ENCODE measurements at places on chromosomes 6 and 20.

GRCh38 chr6:131316654-131317053, 181.4 kb downstream of the AKAP7 start:
- DNase-seq: no peak

DNA sequence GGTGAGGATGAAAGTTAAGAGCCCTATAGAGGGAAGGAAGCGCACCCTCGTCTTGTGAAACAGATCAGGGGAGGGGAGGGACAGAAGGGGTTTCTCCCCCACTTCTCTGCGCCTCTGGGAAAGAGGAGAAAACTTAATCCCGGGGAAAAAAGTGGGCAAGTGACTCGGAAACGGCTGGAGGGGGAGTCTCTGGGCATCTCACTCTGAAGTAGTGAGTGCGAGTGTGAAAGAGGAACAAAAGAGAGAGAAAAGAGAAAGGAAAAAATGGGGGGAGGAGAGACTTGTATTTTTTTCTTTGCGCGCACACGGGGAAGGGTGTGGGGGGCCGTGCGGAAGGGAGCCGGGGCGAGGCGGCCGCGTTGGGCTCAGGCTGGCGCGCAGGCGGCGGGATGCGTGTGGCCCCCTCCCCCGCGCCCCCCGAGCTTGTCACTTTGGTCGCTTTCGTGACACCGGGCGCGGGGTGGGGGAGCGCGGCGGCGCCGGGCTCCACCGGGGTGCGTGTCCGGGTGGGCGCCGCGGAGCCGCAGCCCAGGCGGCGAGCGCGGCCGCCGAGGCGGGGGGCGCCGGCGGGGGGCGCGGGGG, 454 bp downstream of the L3MBTL3 start:
- no peak for DNase-seq

- no peak for DNase-seq
Observed at GRCh38 chr6:152975204-152975915, 7.5 kb downstream of the FBXO5 start.

DNA sequence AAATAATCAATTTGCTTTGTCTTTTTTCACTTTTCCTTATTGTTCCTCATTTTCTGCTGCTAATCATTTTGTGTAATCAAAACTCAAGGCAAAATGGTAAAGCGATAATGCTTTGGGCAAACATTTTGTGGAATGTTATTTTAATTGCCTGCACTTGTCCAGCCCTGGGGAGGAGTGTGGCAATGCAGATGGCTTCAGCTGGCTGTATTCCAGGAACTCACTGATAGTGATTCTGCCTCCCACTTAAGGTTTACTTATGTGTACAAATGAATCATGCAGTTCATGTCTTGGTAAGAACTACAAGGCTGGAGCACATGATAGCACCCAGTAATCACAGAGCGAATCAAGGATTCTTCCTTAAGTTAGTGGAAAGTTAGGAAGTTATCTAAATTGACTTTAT, 107.8 kb downstream of the COL19A1 start:
- DNase-seq: peak; percentile 13

DNA sequence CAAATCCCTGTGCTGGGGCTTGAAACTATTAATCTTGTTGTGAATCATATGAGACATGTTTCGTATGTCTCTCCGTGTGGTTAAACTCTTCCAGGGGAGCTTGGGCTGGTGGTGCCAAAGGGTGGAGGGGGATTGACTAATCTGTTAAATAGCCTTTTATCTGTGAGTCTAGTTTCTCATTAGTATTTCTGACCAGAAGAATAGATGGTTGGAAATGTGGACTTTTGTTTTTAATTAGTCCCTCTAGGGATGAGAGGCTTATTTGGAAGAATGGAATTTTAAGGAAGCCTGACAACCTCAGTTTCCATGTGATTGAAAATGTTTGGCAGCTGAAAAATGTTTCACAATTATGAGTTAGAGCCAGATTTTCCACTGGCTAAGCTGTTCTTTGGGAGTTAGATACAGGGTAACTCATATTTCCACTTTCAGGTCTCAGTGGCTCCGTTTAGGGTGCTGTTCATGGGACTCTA, 117.3 kb downstream of the BCKDHB start:
- peak; percentile 93 for DNase-seq

GRCh38 chr20:48824830-48825565, 2.8 kb downstream of the PREX1 start:
- no peak for DNase-seq

- DNase-seq: no peak
Observed at GRCh38 chr6:64429926-64430325, 794.3 kb downstream of the PHF3 start.

DNA sequence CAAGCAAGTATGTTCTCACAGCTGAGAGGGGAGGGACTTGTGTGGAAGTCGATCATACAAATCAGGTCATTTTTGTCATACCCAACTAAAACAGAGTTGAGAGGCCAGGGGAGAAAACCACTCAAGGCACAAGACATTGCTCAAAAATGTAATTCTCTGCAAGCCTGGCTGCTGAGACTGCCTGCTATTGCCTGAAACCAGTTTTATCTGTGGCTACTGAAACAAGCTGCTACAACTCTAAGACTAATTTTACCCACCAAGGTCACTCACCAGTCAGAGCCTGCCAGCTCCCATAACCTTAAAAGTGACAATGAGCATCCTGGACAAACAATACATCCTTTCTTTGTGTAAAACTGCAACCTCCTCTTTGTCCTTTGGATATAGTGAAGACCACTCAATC, 54.1 kb upstream of the CST7 start:
- no peak for DNase-seq

DNA sequence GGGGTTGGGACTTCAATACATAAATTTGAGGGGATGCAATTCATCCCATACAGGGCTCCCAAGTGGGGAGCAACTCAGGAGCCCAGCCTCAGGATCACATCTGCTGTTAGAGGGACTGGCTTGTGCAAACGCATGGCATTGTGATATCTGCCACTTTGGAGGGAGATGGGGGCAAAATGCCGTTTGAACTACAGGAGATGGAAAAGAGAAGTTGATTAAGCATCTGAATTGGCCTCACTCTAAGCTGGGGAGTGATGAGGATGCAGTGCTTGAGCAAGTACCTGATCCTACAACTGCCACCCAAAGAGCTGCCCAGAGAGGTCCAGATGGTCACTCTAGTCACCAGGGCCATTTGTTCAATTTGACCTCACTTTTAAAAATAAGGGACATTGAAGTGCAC, 2.0 kb downstream of the LY86 start:
- DNase-seq: no peak

DNA sequence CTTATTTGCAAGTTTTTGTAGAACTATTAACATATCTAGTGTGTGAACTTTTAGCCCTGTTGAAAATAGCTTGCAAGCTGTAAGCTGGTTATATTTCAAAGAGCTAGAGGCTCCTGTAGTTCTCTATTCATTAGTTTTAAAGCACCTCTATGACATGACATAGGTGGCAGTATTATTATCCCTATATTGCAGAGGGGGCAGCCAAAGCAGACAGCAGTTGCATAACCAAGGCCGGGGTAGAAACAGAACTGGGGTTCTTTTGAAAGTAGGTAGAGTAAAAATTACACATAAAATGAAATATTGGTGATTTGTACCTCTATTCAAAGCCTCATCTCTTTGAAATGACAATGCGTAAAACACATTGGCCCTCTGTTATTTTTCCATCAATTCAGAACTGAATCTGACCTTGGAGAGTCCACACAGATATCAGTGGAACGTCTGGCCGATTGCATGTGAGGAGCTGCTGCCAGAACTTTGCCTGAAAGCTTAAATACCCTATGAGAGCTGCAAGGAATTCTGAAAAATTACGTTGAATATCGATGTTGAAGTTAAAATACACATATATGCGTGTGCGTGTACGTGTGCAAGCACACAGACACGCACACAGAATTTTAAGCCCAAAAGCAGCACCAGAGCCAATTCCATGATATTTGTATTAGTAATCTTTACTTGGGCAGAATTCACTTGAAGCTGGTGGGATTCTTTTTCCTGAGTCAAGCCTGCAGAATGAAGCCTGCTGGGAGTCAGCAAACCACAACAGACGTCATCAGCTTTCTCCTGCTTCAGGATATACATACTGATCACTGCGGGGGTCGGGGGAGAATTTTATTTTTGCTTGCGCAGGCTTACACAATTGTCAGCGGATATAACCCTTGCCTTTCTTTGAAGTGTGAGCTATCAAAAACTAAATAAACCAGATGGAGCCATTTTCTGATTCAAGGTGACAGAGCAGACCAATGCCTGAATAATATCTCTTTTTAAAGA, 163.2 kb downstream of the PDE7B start:
- peak; percentile 100 for DNase-seq

DNA sequence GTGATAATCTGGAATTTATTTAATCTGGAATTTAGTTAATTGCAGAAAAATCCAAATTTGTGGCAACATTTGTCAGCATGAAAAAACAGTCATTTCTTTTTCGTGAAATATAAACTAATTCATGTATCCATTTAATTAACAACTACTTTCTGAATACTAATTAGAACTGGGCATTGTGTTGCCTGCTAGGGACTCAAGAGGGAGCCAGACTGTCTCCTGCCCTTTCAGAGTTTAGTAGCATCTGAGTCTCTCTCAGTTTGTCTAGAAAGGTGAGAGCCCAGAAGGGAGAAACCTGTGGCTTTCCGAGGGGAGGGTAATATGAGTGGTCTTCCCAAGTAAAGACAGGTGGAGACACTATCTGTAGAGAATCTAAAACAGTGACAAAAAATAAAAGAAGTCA, 210.9 kb upstream of the HDDC2 start:
- DNase-seq: no peak

DNA sequence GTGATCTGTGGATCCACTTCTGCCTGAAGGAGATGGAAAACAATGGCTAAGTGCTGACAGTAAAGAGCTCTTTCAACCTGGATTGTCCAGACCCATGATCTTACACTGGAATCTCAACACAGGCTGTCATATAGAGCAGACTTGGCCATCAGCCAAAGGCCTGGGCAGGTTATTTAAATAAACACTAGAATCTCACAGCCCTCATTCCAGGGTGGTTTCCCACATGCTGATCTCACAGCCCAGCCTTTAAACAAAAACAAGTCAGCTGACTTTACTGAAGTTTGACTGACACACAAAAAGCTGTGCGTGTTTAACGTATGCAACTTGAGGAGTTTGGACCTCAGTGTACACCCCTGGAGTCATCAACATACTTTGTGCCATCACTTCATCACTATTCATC, 28.4 kb downstream of the SYNDIG1 start:
- no peak for DNase-seq

- DNase-seq: peak; percentile 55
Observed at GRCh38 chr20:9025643-9026042, 43.2 kb upstream of the PLCB4 start.

DNA sequence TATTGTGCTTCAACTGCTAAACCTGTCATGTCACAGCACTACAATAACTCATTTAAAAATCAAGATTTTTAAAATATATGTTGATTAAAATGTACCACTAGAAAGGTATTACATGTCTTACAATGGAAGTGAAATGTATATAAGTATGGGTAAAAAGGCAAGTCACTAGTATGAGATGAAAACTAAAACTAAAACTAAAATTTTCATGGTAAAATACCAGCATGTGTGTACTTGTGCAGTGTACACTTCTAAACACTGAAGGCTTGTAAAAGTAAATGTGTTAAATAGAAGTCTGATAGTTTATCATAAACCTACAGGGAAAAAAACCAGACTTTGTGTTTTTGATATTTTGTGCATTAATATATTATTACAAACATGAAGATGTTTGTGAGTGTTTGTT, 13.7 kb upstream of the TMEM244 start:
- DNase-seq: no peak

DNA sequence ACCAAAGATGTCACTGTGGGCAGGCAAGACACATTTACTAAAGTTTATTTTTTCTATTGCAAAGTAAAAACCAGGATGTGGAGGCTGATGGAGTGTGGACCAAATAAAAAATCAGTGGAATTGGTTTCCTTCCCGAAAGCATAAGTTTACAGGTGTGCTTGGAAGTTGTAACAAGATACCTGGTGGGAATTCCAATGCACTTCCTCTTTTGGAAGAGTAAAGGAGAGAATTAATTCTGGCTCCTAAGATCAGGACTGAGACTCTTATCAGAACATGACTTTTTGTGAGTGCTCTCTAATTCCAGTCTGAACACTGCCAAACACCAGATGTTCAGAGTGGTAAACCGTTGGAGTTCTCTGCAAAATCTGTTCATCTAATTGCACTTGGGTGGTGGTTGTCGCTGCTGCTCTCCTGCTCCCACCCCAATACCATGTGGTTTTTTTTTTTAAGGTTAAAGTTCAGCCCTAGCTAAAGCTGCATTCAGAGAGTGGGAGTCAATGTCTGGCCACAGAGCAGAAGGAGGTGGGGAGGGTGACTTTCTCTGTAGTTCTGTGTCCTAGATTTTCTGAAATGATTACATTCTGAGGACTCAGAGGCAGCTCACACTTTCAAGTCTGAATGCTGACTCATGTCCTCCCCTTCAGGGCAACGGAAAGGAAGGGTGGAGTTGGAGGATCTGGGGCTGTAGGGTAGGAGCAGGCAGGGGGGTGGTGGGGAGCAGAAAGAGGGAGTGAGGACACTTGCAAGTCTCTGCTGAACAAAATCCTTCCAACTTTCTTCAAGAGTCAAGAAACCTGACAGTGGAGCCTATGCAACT, 275.8 kb upstream of the PRDM1 start:
- peak; percentile 50 for DNase-seq

GRCh38 chr6:195861-196360, 96.4 kb upstream of the DUSP22 start:
- DNase-seq: peak; percentile 39

- no peak for DNase-seq
Observed at GRCh38 chr6:37648465-37649330, 49.0 kb downstream of the MDGA1 start.

- no peak for DNase-seq
Observed at GRCh38 chr20:59958123-59958522, at the start of gene CDH26. Gene CDH26 (plus strand): TSS chr20:59958423. CDS start chr20:59958727, 304 bp downstream.

- DNase-seq: peak; percentile 75
Observed at GRCh38 chr6:4647414-4648365, 128.5 kb upstream of the CDYL start.

DNA sequence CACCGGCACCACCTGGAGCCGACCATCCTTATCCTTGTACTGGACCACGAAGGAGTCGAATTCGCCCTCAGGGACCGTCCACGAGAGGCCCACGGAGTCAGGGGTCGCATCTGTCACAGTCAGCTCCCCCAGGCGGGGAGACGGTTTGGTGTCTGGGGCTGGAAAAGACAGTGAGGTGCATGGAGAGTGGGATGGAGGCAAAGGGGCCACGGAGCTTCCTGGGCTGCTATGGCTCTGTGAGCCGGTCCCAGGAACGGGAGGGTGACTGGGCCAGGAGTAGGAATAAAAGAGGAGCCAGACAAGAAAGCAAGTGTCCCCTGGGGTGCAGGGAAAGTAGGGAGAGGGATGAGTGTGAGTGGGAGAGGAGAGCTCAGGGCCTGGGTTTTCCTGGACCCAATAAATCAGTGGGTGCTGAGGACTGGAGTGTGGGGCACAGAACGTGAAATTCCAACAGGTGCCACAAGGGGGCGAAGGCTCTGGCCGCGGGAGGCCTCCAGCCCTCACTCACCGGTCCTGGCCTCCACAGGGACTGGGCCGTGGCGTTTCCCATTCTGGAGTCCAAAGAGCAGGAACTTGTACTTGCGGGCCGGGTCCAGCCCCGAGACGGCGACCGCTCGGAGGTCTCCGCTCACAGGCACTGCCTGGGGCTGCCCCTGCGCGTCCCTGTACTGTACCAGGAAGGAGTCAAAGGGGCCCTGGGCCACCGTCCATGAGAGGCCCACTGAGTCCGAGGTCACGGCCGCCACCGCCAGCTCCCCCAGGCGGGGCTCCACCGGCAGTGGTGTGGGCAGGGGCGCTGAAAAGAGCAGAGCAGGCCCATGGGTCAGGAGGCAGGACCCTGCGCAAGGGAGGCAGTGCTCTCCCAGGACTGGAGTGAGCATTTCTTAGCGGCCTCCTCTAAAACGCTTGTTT, 9.9 kb downstream of the CYP21A2 start:
- DNase-seq: peak; percentile 31

- no peak for DNase-seq
Observed at GRCh38 chr20:4998160-4998651, 3.1 kb downstream of the SLC23A2 start.

All from amniotic epithelial cell (primary cell).